ENCODE measurements at places on chromosomes 4 and X.
A peak's percentile ranks its signal among the peaks of the same experiment; 100 is the strongest.

GRCh38 chrX:22081475-22082092 is 49.5 kb downstream of the PHEX start:
- DNase-seq: peak; percentile 13

DNA sequence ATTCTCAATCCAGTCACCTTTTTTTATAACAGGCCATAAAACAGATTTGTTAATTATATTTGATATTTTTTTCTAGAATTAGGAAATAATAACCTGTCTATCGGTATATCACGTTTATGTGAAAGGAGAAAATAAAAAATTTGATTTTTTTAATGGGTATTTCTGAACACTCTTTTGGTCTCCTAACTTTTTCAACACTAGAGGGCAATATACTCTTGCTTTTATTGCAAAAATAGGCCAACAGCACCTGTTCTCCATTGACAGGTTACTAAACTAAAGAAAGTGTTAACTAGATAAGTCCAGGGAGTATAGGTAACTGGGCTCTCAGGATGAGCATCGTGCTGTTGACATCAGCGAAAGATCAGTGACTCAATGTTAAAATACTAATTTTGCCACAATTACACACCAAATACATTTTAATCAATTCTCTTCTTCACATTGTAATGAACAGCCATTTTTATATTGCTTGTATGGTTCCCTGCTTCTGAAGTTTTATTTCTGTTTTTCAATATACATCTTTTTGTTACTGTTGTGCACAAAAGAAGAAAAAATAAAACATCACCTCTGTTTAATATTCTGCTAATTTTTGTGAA is 22.8 kb downstream of the NDST4 start:
- DNase-seq: no peak

DNA sequence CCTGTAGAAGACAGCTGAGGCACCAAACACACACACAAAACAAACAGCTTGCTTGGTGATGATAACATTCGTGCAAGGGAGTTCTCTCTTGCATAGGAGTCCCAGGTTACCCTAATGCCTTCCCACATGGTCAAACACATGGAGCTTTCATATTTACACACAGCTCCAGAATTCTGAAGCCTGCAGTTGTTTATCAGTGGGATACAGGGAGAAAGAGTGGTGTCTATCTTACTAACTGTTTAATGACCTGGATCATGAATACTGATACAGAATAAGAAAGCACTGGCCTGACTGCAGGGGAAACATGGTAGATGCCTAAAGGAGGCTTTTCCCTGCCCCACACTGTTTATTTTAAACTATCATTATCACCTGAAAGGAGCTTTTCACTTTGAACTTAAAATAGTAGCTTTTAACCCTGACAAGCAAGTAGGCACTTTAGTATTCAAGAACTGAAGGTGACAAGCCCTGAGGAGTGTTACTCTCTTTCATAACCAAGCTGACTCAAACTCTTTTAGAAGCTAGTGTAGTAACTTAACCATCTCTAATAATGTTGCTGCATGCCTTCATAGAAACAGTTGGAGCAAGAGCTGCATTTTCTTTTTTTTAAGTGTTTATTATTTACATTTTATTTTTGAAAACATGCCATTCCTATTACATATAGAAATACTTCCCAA is 15.6 kb downstream of the TET2 start:
- no peak for DNase-seq

DNA sequence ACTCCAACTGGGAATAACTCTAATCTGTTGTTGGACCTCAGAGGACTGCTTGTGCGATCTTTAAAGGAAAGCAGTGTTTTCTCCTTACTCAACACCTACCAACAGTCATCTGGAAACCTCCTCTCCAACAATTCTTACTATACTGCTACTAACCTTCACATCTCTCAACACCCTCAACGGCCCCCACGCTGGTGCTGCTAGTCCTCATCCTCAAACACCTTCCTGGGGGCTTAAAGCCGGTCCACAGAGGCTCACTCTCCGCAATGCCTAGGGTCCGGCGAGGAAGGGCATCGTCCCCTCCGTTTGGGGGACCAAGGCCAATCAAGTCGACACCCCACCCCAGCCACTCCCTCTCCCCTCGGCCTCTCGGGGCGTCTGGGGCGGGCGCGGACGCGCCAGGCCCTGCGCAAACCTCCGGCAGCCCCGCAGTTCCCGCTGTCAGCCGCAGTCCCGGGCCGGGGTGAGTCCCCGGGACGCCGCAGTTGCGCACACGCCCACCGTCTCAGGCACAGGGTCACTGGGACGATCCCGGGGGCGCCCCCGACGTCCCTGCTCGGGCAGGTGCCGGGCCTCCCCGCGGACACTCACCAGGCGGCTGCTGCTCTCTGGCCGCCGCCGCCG is 418 bp downstream of the TAB3 start:
- no peak for DNase-seq

DNA sequence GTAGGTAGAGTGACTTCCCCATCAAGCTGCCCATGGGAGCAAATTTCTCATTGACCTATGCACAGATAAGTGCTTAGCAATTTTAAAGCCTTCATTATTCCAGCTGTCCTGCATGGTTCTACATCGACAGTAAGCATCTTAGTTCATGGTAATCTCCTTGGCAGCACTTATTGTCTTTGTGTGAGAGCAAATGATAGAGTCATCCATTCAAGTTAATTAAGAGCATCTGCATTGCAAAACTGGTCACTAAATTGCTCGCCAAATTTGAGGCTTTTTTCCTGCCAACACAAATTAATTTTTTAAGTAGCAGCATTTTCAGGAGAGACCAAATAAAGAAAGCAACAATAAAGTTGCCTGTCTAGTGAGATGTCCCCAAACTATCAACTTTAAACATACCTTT is 76.7 kb downstream of the SH3BGRL start:
- DNase-seq: no peak

- no peak for DNase-seq
These were observed 31.5 kb upstream of the LNX1 start for GRCh38 chr4:53622739-53623151.

- no peak for DNase-seq
These were observed 269.0 kb downstream of the ADGRA3 start for GRCh38 chr4:22246847-22247246.

DNA sequence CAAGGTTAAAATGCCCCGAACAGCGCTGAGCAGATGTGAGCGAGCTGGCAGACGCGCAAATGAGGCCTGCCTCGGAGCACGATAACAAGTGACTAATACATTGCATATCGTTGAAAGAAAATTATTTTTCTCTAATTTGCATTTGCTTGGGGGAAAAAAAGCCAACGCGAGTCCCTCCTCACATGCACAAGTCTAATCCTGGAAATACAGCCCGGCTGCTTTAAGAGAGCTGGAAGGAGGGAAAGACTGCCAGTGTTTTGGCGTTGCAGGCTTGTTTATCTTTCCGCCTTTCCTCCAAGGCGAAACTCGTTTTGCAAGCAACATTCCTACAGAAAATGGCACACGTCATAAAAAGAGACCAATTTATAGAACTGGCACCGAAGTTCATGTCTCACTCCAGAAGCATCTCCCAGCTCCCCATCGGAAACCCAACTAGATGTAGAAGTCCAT is 12.6 kb downstream of the BCOR start:
- DNase-seq: no peak

DNA sequence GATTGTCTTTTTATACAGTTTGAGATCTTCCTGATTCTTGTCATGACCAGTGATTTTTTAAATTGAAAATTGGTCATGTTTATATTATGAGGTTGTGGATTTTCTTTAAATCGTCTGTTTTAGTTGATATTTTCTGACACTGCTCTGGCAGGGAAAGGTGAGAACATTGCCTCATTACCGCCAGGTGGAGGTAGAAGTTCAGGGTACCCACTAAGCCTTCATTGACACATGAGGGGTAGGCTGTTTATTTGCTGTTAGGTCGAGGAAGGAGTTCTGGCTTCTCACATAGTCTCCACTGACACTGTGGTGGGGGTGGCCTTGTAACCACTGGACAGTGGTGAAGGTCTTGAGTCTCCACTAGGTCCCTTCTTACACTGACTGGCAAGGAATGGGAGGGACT is 117.6 kb upstream of the GPR101 start:
- no peak for DNase-seq

DNA sequence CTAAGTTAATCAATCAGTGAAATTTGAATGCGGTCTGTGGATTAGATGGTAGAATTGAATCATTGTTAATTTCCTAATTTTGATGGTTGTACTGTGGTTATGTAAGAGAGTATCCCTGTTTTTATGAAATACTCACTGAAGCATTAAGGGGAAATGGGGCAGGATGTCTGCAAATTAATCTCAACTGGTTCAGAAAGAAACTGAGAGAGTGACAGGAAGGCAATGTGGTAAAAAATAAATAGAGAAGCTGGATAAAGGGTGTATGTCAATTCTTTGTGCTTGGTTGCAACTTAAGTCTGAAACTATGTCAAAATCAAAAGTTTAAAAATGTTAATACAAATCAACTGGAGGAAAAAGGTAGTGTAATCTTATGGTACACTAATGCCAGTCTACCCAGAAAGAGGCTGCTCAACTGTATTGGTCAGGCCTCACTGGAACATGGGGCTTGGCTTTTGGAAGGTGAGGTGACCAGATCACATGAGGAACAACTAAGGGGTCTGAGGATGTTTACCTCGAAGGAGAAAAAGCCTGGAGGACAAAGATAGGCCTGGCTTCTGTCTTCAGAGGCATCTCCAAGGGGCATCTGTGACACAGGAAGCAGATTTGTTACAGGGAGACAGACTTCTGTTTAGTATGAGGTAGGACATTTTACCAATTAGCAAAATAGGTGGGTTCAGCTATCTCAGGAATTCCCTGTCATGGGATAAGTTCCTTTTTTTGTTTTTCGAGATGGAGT is 83.1 kb downstream of the DLG3 start:
- no peak for DNase-seq

DNA sequence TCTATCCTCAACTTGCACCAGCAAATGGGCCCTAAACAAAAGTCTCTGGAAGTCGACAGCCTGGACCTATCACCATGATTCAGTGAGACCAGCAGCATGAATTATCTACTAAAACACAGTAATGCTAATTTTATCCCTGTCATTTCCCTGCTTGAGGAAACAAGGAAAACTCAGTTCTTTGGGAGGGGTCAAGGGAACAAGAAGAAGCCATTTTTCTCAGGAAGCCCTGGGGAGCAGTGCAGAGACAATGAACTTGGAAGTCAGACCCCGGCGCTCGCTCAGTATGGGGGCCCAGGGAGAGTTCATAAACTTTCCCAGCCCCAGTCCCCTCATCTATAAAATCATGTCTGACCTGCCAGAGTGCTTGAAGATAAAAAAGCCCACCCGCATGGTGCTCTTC is 50.4 kb downstream of the DCTD start:
- DNase-seq: no peak

DNA sequence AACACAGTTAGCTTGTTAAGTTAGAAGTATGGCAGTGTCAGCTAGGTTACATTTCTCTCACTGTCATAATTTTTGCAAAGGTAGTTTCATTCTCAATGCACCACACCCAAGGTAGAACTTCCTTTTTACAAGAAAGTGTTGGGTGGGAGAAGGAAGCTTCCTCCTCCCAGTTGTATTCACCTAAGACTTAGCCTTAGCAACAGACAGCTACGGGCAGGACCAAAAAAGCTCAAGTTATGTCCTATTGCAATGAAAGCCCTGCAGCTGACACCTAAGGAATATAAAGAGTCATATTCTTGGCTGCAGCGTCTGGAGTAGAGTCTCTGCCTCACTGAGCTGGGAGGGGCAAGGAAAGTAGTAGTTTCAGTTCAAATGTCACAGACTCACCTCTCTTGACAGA is 25.1 kb upstream of the PRDM8 start:
- DNase-seq: no peak

DNA sequence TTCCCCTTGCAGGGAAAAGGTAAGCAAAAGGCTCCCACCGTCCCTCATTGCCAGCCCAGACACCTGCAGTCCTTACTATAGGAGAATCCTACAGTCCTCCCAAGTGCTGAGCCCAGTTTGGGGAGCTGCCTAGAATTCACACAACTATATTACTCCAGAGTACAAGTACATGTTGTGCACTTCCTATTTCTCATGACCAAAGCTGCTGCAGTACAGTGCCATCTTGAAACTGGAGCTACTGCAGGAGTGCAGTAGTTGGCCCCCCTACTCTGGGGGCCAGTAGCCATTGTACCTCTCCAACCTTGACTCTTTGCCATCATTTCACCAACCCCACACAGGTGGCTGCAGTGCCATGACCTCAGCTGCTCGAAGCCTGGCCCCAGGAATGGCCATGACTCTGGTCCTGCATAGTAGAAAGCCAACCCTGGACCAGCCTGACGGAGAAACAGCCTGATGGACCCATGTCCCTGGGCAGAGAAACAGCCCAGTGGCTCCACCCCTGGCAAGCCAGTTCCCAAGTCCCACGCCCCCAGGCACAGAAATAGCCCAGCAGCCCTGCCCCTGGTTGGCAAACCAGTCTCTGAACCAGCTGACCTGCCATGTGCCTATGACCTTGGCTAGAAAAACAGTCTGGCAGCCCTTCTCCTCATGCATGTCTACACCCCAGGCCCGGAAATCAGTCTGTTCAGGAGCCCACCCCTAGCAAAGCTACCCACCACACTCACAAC is 51.9 kb downstream of the PHKA1 start:
- DNase-seq: no peak

DNA sequence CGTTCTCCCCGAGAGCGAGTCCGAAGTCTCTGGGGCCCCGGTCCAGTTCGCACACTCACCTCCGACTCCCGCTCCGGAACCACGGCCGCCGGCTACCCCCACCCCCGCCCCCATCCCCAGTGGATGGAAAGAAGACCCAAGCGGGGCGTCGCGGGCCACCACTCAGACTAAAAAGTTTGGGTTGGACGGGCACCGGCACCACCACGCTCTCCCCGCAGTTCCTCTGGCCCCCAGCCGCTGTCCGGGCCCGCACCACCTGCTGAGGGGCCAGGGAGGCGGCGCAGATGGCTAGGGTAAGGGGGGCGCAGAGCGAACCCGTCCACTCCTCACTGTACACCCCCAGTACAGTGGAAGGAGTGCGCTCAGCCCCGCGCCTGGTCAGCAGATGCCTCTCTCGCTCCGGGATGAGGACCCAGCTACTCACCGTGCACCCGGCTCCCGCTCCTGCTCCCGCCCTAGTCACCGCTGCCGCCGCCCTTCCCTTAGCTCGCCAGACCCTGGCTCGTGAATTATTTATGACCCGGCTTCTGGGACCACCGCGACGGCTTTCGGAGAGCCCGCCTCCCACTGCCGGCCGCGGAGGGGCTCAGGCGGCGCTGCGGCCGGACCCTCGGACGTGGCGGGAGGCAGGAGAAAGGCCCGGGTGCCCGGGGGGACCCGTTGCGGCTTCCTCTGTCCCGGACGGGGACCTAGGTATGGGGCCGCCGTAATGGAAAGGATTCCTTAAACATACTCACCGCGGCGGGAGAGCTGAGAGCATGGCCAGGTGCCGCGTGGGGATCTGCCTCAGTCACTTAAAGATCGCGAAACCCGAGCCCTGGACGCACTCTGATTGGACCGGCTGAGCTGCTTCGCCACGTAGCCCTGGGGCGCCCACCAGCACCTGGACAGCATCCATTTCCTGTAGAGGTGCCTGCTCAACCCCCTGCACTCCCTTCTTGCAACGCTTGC is at the start of gene PROM1:
Gene PROM1 (minus strand): TSS at position 783 of the 951 bp plus-strand sequence. CDS start 8,117 bp downstream, outside the sequence.
- no peak for DNase-seq

DNA sequence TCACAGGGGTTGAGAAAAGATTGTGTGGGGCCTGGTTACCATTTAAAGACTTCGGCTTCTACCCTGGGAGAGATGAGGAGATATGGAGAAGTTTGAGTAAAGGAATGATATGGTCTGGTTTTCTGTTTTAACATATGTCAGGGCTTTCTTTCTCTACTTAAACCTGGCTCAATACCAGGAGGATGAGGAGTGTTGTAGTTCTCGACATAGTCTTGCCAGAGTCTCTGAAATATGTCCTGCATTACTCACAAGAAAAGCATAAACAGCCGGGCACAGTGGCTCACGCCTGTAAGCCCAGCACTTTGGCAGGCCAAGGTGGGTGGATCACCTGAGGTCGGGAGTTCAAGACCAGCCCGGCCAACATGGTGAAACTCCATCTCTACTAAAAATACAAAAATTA is 16.4 kb upstream of the ACE2 start:
- DNase-seq: no peak

- DNase-seq: no peak
These were observed 29.3 kb upstream of the SCOC start for GRCh38 chr4:140344101-140344500.

Measured in activated naive CD8-positive, alpha-beta T cell treated with anti-CD3 and anti-CD28 coated beads, Interleukin-2, amount 50 U/mL, for 16 hours (primary cell).